ENCODE measurements at places on chromosomes 13 and 19. TPM values are rescaled to one million over a fixed set of nuclear protein-coding genes. Genes with fewer than 3 reads are reported as not detected.

Gene MYBPC2
- total RNA-seq = not detected

Gene ELOF1
- 104 TPM for total RNA-seq

Gene IZUMO1
- not detected for total RNA-seq

Gene FREM2
- not detected for total RNA-seq

Gene LYPD5
- 0.09 TPM for total RNA-seq

Gene C19orf85
- total RNA-seq = not detected

Gene SIGLECL1
- not detected for total RNA-seq

Gene SYCN
- not detected for total RNA-seq

Gene HSD17B14
- total RNA-seq = 14.8 TPM

Gene GPR12
- total RNA-seq = not detected

Gene FXYD3
- 0.32 TPM for total RNA-seq

Gene MCEMP1
- total RNA-seq = not detected

Gene CAMSAP3
- 5.1 TPM for total RNA-seq

Gene TNFSF13B
- total RNA-seq = 0.13 TPM

Gene KCNRG
- total RNA-seq = 0.41 TPM

Gene SLC25A41
- 0.18 TPM for total RNA-seq

Gene CD37
- not detected for total RNA-seq

Gene THOP1
- 101 TPM for total RNA-seq

Gene RNF113B
- total RNA-seq = not detected

Gene PTPRS
- 30.1 TPM for total RNA-seq

Gene SLC7A10
- not detected for total RNA-seq
